ENCODE measurements at places on chromosomes 2 and 18.

- DNase-seq = no peak
Observed at GRCh38 chr2:24048769-24049484, 614 bp upstream of the FKBP1B start.

DNA sequence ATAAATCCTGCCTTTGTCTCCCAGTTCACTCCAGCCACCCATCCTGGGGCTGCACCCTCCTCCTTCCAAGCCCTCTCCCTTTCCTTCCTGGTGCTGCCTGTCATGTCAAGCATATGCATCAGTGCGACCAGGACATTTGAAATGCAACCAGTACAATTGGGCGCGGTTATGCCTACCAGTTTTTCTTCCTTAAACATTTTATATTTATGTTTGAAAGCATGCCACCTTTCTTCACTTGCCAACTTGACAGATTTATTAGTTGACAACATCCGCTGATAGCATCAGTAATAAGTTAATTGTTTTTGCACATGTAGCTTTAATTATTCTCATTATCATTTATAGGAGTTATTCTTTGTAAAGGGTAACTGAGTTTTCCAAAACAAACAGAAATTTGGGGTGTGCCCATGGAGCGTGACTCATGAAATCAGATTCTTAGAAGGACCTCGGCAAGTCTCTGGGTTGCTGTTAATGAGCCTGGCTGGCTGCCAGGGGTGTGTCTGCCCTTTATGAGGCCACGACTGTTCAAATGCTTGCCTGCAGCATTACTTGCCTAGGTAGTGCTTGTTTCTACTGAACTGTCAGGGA lies 32.8 kb upstream of the IL1B start:
- DNase-seq = peak; percentile 26

GRCh38 chr2:241223211-241224017 lies 34.9 kb downstream of the ANO7 start:
- DNase-seq = no peak

DNA sequence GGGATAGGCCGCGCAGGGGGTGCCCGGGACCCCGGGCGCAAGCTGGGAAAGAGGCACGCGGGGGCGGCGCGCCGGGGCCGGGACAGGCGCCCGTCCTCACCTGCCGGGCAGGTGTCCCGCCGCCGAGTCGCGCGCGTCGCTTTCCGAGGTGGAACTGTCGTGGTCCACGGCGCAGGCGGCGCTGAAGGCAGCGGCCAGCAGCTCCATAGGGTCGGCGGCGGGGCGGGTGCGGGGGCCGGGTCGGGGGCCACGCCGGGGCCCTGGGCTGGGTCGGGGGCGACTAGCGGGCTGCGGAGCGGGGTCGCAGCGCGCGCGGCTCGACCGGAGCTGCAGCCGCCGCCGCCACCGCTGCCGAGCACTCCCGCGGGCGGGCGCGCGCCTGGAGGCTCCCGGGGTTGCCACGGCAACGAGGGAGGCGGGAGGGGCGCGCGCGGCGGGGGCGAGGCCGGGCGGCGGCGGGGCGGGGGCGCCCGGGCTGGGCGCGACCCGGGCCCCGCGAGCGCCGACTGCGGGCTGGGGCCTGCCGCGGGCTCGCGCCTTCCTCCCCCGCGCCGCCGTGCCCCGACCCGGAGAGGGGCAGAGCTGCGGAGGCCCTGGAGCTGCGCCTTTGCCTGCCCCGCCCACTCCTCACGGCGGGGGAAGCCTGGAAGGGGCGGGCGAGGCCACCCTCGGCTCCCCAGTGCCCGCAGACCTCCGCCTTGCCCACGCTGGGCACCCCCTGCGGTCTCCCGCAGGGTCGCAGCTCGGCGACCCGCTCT lies 57.9 kb downstream of the SNORC start:
- DNase-seq = no peak

DNA sequence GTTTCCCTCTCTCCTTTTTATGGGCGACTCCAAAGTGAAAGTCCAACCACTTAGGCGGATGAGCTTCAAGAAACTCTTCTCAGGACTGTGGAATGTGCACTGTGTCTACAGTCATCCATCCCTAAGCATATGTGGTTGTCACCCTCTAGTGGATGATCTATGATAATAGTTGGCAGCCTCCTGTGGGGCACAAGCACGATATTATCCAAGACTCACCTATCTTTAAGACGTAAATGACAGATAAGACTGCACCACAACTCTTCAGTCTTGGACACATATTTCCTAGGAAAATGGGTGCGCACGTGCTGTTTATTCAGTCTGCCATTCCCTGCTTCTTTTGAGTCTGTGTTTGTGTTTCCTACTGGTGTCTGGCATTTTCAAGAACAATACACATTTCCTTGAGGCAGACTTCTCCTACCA lies 145.5 kb upstream of the CTAGE1 start:
- DNase-seq = no peak

- DNase-seq = no peak
Observed at GRCh38 chr2:196482119-196483065, 157.1 kb upstream of the CCDC150 start.

DNA sequence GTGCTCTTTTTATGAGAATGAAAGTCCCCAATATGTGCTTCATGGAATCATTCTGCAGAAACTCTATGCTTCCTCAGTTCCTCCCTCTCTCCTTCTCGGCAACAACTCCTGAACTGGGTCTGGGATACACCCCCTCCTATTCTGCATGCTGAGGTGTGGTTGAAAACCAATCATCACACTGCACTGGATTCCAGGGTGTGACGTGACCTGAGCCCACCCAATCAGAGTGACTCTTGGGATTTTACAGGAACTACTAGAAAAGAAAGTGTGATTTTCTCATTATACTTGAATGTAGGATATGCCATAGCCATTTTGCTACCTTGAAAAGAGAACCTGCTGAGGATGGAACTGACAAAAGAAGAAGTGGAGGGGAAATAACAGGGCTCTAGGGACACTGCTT lies 36.3 kb downstream of the ACVR1 start:
- no peak for DNase-seq

DNA sequence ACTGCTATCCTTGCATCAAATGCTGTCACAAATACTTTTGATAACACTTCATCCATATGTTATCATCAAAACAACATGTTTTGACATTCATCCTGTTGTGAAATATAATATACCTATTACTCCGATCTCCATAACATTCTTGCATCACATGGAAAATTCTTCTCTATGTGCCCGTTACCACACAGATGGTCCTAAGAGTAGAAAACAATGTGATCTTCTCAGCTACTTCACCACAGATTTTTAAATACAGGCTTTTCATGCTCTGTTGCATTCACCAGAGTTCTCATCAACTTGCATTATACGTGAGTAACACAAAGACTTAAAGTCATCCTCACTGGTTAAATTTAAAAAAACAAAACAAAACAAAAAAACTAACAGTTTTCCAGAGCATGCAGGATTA lies 1603.3 kb upstream of the ZEB2 start:
- no peak for DNase-seq

DNA sequence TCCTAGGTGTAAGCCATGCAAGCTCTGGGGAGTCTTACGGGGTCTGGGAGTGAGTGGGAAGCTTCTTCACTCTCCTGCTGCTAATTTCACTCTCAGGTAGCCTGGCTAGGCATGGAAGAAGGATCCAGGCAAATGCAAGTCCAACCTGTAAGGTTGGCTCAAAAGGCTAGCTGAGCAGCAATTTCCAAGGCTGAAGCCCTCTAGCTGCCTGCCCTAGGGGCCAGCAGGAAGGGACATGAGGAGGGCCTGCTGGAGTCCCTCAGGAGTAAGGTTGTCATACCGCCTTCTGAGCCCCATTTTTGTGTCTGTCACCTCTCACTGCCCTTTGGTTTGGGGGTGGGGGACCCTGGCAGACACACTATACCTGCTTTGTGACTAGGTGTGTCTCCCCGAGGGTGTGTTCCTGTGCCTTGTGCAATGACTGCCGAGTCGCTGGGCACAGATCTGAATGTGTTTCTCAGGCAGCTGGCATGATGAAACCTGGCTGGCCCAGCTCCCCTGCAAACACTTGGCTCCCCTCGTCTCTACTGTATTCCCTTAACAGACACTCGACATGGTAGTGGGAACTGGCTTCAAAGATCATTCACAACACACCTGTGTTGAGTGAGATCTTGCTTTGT lies 123.9 kb upstream of the FAM136A start:
- DNase-seq = no peak
